CD4-positive, alpha-beta T cell treated with Interleukin-17A for 1 hour (primary cell): ENCODE measurements at places on chromosomes 1 and 21.

- DNase-seq, result no peak
Observed at GRCh38 chr1:183237046-183237445, 51.0 kb downstream of the LAMC2 start.

GRCh38 chr1:246492611-246493245 lies 14.4 kb downstream of the SMYD3 start:
- DNase-seq, result peak; percentile 17

- no peak for DNase-seq
Observed at GRCh38 chr1:244234009-244234643, 183.0 kb downstream of the ZBTB18 start.

- DNase-seq, result no peak
Observed at GRCh38 chr21:42989816-42990650, 15.7 kb downstream of the PKNOX1 start.

- no peak for DNase-seq
Observed at GRCh38 chr1:98637316-98637715, 24.2 kb upstream of the SNX7 start.
